Lung (tissue), 17 donors: ENCODE measurements at places on chromosomes 1 and 21. TPM values are rescaled to one million over a fixed set of nuclear protein-coding genes. Genes with fewer than 3 reads are reported as not detected.

GRCh38 chr1:165057956-165058355 is 298.6 kb downstream of the LMX1A start:
- DNase-seq, result no peak

Gene OR2AK2
- not detected for total RNA-seq

- DNase-seq, result no peak
Observed at GRCh38 chr1:56301791-56302190, 277.6 kb downstream of the PLPP3 start.

Gene ERG
- 26.1 TPM for total RNA-seq

Gene ZNF695
- 1.4 TPM for total RNA-seq

DNA sequence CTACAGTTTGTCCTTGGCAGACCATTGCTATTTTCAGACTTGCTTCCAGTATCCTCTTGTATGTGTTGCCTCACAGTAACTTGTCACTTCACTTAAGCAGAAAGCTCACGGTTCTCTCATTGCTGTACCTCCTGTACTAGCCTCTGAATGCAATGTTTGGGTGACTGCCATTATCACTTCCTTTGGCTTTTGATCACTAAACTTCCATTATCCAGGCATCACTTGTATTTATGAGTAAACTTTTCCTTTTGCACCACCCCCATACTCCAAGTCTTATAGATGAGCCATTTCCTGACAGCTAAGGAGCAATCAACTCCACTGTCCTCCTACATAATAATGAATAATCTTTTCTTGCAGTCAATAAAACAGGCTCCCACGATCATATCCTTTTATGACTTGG is 255.3 kb downstream of the PDE4B start:
- DNase-seq, result no peak

GRCh38 chr21:39144191-39144590 is 39.1 kb downstream of the PSMG1 start:
- no peak for DNase-seq

Gene TEKT2
- total RNA-seq, result 40.2 TPM

DNA sequence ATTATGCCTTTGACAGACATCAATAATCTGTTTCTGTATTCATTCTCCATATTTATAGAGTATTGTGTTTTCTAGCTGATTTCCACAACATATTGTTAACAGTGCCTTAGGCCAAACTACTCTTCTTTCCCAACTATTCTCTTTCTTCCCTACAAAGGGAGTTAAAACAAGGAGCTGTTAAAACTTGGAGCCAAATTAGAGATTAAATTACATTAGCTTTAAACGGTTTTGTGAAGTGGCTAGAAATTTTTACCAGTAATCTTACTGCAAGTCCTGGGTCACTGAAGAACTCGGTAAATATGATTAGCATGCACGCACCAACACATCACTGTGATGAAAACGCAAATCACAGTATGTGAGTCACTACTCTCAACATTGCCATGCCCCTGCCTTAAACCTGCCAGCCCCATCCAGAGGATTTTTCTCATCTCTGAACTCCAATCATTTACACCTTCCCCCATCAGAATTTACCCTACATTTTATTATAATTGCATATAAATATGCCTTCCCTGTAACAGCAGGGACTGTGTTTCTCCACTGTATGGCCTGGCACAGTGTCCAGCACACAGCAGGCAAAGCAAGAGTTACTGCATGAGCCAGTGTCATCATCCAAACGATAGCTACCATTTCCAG is 1.5 kb upstream of the PRDX6 start:
- peak; percentile 63 for DNase-seq

Gene ITGB2
- total RNA-seq, result 246 TPM

DNA sequence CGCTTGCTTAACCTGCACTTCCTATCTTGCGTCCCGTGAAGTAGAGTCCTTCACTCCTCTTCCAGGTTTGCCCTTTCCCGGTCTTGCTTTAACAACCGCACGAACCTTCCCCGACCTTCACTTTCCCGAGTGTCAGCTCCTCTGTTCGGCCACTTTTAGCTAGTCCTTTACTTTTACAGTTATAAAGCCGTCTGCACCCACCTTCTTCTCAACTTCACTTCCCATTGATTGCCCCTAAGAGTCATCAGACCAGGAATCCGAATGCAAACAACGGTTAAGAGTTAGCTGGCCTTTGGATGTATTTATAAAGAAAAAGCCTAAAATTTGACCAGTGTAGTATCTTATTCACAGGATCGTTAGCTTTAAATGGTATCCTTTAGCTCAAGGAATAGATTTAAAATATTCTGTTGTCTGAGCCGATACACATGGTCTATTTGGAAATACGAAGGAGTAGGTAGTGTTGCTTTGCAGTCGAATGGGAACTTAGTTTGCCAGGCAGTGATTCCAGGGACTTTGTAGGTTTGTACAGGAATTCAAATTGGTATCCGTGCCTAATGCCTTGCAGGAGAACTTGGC is 1.4 kb downstream of the PPP2R5A start:
- peak; percentile 44 for DNase-seq

Gene OLFML3
- total RNA-seq, result 108 TPM

Gene COL24A1
- total RNA-seq, result 16.7 TPM

DNA sequence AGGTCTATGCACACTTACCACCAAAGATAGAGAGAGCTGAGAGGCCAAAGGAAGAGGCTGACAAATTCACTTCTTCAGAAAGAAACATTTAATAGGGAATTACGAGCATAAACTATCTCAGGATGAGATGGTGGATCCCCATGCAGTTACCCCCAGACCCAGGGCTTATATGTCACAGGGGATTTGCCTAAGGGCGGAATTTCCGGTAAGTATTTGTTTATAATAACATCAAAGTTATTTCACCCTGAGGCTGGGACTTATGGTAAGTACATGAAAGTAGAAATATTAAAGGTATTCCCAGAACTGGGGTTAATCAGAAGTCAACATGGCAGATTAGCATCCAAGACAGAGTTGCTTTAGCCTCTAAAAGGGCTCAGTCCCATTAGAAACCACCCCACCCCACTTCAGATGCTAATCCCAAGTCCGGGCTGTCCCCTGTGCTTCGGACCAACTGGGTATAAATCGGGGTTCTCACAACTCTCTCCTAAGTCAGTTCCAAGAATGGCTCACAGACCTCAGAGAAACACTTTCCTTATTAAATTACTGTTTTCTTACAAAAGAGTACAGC is 247.4 kb upstream of the ZP4 start:
- no peak for DNase-seq

GRCh38 chr1:158101927-158102326 is 78.8 kb upstream of the CD1D start:
- DNase-seq, result no peak

- DNase-seq, result no peak
Observed at GRCh38 chr1:53495633-53496345, 36.6 kb downstream of the DMRTB1 start.

Gene SLC2A5
- total RNA-seq, result 0.92 TPM

GRCh38 chr1:114558544-114558943 is 22.9 kb downstream of the BCAS2 start:
- peak; percentile 9 for DNase-seq

Gene CFHR3
- 0.28 TPM for total RNA-seq

- DNase-seq, result no peak
Observed at GRCh38 chr1:108043707-108044106, 78.7 kb upstream of the VAV3 start.

Gene BTBD8
- 3.0 TPM for total RNA-seq

- DNase-seq, result no peak
Observed at GRCh38 chr21:44518686-44519085, 21.3 kb downstream of the KRTAP10-1 start.

DNA sequence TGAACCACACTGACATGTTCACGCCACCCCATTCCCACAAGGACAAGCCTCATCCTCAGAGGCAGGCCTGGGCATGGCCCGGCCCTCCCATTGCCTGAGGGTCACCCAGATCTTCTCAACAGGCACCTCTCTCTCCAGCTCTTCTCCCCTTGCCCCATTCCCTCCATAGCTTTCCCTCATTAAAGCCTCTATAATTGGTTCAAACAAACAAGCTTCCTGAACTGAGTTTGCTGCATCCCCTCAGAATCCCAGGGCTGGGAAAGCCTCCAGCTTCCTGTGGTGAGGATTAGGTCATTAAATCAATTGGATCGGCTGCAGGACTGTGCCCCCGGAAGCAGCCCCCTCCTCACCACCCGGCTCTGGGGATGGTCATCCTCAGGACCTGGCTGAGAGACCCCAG is 18.9 kb downstream of the CTNNBIP1 start:
- no peak for DNase-seq

DNA sequence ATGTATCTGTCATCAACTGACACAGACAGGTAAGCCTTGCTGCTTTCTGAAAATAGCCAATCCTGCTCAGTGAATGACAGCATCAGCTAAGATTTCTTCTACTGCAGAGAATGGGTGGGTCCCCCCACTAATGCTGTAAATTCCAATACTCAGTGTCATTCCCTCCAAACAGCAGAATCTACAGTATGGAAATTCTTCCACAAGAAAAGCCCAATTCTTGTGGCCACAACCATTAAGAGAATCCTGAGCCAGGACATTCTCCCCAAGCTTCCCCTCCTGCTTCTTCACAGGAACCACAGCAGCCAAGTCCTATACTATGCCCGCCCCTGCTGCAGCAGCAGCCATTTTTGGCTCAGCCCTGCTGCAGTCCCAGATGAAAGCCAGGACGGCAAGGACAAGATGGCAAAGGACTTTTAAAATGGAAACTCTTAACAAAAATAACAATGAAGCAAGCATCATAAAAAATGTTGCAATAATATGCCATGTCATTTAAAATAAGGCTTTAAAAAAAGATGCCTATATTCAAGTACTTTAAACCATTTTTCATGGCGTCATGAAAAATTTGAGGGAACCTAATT is 26.8 kb downstream of the EIF4G3 start:
- DNase-seq, result peak; percentile 63

DNA sequence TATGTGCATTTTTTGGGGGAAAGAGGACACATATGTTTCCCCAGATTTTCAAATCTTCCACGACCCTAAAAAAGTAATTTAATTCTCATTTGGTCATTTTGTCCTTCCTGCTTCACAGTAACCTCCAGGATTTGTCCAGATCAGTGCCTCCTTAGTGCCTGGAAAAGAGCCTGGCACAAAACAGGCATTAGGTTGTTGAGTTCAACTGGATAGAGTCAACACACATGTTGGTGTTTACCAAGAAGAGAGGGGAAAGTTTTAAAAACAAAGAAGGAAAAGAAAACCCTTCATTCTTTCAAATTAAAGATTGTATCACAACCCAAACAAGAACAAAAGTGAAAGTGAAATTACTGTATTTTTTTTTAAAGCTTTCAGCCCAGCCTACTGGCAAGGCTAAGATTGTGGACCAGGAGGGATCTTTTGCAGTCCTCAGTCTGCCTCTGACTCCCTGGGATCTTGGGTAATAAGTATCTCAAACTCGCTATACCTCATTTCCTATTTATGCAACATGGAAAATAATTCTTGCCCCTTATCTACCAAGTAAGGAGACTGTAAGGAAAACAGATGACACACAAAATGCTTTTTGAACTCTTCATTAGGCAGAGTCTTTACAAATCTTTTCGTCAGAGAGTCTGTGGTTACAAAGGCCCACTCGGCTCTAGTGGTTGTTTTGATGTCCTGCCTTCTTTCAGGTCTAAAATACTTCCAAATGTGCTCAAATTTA is 57.8 kb downstream of the ZNF281 start:
- no peak for DNase-seq

Gene BATF3
- total RNA-seq, result 12.0 TPM

GRCh38 chr1:31775210-31775999 is 11.3 kb upstream of the ADGRB2 start:
- DNase-seq, result no peak

GRCh38 chr1:172671591-172671990 is 12.7 kb downstream of the FASLG start:
- no peak for DNase-seq

Gene ZNF672
- total RNA-seq, result 31.1 TPM

DNA sequence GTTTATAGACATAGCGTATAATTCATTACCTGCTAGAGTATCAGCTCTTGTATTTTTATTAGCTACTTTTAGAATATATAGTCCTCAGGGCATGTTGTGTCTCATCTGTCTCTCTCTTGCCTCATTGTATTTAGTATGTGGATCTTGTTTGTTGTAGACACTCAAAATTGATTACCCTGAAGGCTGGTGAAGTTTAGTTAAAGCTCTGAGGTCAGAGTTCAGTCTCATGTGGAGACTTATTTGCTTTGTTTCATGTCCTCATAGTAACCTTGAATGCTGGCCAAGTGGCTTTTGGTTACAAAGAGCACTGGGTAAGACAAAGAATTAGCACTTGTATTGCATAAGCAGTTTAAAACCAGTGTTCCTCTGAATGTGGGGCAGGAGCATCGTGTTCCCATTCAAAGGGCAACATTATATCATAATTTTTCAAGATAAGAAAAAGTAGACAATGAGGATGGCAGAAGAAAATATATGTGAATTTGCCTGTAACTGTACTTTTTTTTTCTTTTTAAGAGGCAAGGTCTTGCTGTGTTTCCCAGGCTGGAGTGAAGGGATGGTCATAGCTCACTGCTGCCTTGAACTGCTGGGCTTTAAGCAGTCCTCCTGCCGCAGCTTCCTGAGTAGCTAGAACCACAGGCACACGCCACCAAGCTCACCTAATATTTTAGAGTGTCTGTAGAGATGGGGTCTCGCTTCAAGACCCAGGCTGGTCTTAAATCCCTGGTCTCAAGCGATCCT is 17.4 kb downstream of the CNST start:
- peak; percentile 31 for DNase-seq

- no peak for DNase-seq
Observed at GRCh38 chr21:21200939-21201615, 202.9 kb downstream of the NCAM2 start.

Gene UBE2U
- not detected for total RNA-seq

- DNase-seq, result no peak
Observed at GRCh38 chr1:216824511-216824910, 101.3 kb upstream of the ESRRG start.

- no peak for DNase-seq
Observed at GRCh38 chr1:66652556-66652955, 99.7 kb upstream of the DYNLT5 start.

Gene RBM8A
- 106 TPM for total RNA-seq

Gene PLA2G2C
- not detected for total RNA-seq

DNA sequence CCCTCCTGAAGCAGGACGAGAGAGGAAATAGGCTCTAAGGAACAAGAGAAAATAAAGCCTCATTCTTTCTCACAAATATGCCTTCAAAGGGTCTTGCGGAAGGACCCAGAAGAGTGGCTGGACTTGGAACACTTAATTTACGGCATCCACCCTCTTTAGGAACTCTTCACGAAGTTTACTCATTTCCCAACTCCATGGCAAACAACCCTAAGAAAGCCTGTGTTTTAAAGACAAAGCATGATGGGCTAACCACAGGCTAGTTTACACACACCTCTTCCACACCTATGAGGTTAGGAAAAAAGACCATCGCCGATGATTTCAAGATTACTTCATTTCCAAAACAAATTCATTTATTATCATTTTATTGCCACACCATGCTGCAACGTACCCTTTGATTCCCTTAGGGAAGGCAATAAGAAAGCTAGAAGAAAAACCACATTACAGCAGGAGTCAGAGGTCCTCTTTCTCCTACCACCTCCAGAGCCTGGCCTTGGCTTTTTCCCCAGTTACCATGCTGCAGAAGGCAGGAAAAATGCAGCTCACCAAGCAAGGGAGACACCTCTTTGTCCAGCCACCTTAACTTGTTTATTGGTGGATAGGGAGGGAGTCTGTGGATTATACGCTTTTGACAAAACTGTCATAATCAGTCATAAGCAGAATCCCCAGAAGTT is 29.6 kb downstream of the CHI3L2 start:
- DNase-seq, result no peak
